RCC 7860 (cell line): ENCODE measurements at places on chromosomes 12 and 14.

DNA sequence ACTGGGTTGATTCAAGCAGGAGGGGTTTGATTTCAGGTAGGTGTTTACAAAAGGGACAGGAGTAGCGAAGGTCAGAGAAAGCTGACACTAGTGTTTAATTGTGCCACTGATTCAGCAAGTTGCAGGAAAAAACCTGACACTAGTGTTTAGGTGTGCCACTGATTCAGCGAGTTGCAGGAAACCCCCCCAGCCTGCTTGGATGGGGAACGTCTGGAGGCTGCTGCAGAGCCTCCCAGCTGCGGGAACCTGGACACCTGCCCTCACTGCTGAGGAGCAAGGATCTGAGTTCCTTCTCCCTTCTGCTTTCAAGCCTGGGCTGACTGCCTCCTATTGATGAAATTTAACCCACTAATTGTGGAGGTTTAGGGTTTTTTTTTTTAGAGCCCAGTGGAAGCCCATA, 84.2 kb downstream of the AVPR1A start:
- no peak for DNase-seq

- DNase-seq = no peak
Observed at GRCh38 chr12:65618588-65618987, 205.7 kb upstream of the HMGA2 start.

DNA sequence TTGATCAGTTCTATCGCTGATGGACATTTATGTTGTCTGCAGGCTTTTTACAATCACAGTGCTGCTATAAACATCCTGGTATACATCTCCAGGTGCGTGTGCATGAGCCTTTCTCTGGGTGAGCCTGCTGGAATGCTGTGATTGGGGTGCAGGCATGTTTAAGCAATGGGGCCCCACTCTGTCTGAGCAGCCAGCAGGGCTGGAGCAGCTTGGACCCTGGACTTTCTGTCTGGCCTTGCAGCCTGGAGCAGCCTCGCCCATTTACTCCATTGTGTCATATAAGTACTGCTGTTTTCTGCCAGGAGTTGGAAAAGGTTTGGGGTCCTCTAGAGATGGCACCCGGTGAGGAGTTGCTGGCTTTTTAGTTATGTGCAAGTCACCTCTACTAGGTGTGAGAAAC, 199.0 kb downstream of the KIF26A start:
- DNase-seq = no peak

- no peak for DNase-seq
Observed at GRCh38 chr12:39392154-39392925, 50.6 kb downstream of the KIF21A start.

DNA sequence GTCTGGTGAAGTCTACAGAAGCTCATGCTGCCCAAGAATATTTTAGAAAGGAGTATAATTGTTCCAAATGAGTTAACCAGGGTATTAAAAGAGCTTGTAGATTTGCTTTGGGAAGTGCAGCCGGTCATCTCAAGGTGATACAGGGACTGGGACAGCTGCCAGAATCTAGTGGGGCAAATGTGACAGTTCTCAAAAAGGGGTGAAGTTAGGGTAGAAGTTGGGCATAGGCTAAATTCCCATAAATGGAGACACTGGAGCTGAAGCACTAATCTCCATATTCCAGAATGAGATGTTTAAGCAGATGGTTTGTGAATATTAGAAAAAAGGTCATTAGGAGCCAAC, 94.7 kb downstream of the ANO6 start:
- DNase-seq = no peak

DNA sequence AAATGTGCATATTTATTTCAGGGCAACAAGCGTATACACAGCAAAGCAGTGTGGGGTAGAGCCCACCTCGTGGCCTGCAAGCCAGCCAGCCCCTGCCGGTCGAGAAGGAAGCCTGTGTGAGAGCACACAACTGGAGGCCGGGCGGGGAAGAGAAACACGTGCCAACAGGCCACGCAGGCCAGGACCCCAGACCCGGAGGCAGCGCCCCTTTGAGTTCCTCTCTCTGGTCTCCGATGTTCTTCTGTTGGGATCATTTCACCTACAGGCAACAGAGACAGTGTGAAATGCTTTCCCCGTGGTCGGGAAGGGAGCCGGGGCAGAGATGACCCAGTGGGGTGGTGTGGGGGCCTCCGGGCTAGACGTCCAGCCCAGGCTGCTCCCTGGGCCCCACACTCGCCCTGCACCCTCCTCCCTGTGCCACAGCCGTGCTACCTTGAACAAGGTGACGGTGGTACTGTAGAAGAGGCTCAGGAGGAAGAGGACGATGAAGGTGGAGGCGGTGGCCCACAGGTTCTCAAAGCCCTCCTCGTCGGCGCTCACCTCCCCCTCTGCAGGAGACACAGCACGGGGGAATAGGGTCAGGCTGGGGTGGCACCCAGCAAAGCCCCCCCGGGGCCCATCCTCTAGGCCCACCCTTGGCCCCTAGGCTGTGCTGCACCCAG, 325.5 kb downstream of the TMEM121 start:
- DNase-seq = no peak

DNA sequence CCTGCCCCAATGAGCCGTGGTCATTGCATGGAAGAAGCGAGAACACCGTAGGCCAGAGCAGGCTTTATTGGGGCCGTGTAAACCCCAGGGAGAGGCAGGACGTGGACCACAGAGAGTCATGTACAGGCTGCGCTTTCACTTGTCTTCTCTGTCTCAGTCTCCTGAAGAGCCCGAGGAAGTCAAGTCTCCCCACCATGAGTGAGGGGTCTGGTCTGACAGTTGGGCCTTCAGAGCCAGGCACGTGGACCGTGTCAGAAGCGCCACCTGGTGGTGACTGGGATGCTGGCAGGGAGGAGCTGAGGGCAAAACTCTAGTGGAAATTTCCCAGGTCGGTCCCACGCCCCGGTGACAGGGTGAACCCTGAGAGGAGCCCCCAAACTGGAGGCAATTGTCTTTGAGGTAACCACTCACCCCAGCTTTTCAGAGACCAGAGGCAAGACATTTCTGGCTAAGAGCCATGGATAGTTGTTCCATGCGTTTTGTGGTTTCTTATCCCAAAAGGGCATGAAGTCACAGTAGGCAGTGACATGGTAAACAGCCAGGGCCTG, 17.4 kb downstream of the RPS6KL1 start:
- no peak for DNase-seq

GRCh38 chr12:106629797-106630659, 47.2 kb downstream of the RFX4 start:
- peak; percentile 18 for DNase-seq

DNA sequence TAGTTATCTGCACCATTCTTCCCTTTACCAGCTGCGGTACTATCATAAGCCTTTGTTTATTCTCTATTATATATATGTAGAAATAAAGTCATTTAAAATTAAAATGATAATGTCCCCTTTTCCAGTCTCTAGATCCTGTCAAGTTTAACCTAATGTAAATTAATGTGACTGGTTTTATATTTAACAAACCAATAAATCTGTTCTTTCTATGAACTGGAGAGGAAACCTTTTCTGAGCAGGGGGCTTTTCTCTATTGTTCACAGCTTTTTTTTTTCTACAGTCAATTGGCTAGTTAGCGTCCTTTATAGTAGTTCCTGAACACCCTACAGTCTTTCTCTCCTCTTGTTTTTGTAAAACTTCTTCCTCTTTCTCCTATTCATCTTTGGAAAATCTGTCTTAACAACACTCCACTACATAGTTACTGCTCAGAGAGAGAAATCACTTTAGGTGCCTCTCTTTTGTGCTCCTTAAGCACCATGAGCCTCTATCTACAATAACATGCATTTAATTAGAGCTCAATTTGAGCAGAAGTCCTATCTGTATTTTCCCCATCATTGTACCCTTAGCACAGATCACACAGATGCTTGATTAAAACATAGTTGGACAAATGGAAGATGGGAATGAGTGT, 332.6 kb upstream of the SYT1 start:
- no peak for DNase-seq

DNA sequence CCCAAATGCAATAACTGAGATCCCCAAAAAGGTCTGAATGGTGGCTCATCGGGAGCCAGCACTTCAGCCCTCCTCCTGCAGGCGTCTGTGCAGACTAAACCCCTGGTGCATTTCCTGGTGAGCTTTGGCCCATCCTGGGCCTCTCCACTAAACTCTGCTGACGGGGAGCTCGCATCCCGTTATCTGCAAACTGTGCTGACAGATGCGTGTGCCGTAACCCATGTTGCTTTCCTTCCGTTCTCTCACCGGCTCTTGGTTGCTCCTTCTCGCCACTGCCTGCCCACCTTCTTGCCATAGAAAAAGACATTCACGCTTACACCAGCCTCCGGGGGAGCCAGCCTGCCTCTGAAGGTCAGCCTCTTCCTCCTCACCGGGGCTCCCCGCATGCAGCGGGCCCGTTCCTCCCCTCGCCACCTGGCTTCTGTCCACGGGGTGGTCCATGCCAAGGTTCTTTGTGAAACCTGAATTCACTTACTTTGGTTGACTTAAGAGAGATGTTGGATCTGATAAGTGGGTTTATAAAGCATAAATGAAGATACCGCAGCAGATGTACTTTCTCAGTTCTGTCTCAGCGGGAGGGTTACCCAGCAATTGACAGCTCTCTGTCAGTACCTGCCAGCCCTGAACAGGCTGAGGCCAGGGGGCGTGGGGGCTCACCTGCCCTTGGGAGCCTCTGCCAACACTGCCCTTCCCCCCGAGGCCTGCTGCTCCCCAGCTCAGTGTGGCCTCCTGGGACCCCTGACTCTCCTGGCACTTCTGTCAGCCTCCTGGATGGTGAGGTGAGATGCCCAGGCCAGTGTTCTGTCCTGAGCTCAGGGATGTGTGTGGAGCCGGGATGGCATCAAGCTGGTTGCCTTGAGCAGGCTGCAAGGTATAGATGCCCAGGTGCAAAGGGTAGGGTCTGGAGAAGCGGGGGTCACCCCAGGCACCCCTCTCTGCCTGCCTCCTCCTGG, 14.2 kb downstream of the ZFYVE21 start:
- DNase-seq = no peak

- no peak for DNase-seq
Observed at GRCh38 chr14:61256826-61257468, 24.2 kb downstream of the TMEM30B start.

GRCh38 chr12:1310653-1311052, 283.7 kb downstream of the FBXL14 start:
- DNase-seq = no peak

DNA sequence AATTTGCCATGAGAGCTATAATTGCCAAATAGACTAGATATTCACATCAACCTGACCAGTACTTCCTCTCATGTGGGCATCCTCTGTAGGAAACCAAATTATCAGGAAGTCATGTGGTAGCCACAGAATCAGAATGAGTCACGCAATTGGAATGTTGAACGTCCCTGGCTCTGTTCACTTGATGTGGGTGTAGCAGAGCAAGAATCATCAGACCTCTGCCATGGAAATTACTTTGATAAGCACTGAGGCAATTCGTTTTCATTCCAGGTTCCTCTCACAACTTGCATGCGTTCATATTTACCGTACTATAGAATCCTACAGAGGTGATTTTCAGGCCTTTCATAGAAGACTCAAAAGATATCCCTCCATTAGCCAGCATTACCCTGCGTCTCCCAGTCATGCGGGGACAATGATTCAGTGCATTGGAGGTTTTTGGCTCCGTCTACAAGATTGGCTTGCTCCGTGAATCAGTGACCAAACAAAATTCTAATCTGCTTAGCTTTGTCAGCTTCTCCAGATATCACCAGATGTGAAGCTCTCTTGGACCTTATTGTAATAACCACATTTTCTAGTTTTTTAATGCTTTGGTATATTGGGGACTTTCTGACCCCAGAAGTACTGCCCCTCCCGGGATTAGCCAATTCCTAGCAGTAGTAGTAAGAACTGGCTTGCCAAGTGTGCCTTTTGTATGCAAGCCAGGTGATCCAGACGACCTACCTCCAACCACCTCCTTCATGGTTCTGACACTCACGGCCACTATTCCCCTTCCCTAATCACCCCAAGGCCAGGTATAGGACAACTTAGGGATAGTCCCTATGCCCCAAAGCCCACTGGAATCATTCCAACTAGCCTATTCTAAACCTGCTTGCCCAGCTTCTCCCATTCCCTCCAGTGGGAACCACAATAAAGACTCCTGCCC, 133.4 kb downstream of the KICS2 start:
- DNase-seq = peak; percentile 94

- no peak for DNase-seq
Observed at GRCh38 chr12:105228966-105229365, 7.0 kb downstream of the APPL2 start.

- DNase-seq = no peak
Observed at GRCh38 chr12:116196752-116197718, 80.5 kb downstream of the MED13L start.

DNA sequence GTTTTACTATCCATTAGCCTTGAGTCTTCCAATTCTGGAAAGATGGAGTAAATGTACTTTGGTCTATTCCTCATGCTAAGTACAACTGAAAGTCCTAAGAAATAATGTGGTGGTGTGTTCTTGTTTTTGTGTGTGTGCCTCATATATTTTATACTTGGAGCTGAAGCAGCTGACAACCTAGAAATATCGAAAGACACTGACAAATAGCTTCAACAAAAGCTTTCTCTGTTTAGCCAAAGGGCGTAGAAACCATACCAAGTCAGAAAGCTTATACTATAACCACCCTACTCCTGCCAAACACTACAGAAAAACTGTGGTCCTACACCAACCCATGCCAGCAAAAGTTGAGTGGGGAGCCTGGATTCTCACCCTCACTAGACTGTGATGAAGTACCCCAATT, 188.4 kb downstream of the GPHN start:
- DNase-seq = no peak

- DNase-seq = no peak
Observed at GRCh38 chr14:91078095-91078737, 17.8 kb upstream of the RPS6KA5 start.

DNA sequence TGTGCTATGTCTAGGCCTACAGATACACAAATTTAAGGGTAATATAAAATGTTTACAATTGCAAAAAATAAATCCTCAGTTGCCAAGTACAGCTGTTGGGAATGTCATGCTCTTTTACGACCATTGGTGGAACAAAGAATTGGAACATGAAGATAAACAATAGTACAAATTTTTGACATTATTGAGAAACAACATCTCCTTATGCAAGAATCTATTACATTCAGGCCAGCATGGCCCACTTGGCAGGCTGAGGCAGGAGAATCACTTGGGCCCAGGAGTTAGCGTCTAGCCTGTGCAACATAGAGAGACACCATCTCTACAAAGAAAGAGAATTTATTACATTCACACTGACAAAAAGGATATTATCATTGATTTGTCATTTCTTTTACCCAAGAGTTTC, 135.9 kb upstream of the NTF3 start:
- DNase-seq = no peak

DNA sequence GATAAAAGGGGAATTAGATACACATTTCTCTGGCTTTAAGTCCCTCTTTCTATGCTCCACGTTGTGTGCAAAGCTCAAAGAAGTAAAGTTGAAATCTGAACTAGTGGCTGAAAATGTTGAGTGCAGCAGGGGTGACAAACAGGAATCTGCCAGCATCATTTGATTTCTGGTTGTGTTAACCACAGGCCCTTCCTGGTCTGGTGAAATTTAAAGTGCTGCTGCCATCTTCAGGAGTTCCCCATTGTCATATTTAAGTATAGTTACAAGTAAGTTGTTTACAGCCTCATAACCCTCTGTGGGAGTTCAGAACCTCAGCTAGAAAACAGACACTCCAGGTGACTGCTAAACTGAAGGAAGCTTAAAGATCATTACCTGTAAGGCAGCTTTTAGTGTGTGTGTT, 90.9 kb upstream of the CCDC196 start:
- no peak for DNase-seq

GRCh38 chr14:34302654-34303053, 159.4 kb downstream of the SPTSSA start:
- no peak for DNase-seq
